ENCODE measurements at places on chromosomes 4 and X. TPM values are rescaled to one million over a fixed set of nuclear protein-coding genes. Genes with fewer than 3 reads are reported as not detected.

GRCh38 chr4:13349096-13349495, 135.0 kb downstream of the RAB28 start:
- DNase-seq = no peak

- no peak for DNase-seq
Measured at GRCh38 chr4:79848329-79848728, 224.7 kb downstream of the ANTXR2 start.

DNA sequence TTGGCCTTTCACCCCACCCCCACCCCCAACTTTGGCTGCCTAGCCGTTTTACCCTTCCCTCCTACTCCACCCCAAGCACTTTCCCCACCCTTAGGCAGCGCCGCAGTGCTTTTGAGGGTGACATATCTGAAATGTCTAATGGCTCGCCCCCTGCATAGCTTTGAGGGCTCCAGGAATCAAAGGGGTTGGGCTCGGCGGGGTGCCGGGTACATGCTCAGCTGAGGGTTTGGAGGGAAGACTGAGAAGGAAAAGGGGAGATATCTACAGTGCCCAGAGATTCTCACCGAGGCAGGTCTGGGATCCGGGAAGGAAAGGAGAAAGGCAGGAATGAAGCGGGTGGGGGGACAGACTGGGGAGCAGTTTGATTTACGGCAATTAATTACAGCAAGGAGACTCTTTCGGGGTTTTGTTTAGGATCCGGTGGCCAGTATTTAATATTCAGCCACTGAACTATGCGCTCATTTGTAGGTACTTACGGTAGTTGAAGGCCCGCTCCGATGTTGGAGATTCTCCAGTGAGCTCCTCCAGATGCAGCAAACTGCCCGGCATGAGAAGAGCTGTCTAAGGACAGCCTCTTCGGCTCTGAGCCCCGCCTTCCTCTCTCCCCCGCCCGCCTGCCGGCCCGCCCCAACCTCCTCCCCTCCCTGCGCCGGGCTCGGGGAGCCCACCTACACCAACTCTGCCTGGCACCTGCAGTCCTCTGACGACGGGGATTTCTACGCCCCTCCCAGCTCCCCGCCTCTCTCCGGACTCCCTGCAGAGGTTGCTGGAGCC, at the start of gene IGSF1:
Gene IGSF1, minus strand, starts transcription at position 569 of the 774 bp plus-strand sequence. CDS start 2,632 bp downstream, outside the sequence.
- no peak for DNase-seq

- peak; percentile 66 for DNase-seq
Measured at GRCh38 chr4:159027535-159027934, 75.3 kb upstream of the RAPGEF2 start.

DNA sequence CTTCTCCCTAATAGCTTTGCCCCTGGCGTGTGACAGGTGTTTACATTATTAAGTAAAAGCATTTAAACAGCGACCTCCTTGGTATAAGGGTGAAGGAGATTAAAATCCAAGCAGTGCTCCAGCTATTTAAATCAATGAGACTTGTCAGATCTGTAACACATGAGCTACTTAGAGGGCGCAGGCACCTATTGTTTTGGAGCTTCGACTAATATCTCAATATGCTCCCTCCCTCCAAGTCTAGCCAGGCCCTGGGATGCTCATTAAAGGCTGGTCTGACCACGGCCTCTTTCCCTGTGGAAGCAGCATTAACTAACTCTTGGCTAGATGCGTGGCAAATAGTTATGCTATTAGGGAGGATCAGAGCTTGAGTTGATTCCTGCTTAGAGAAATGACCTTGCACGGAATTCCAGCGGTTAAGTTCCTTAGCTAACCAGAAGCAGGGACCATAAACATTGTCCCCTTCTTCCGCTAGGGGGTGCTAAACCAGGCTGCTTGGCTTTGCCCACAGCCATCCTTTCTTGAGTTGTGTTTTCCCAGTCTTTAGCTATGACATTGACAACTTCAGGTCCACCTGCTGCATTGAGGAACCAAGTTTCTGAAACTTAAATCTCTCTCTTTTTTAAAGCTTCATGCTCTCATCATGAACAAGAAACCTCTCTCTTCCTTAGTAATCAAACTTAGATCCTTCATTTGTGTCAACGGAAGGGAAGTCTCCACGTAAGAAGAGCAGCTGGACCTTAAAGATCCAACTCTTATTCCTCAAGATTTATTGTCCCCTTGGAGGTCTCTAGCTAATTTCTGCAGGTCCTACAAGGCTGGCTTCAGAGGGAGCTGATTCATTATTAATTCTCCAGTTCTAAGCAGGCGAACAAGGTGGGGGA, 80.7 kb upstream of the IGFBP7 start:
- DNase-seq = peak; percentile 26

TEX13B gene
- not detected for total RNA-seq

SULT1B1 gene
- total RNA-seq = 2.0 TPM

SMR3B gene
- total RNA-seq = not detected
